Stimulated activated CD8-positive, alpha-beta memory T cell treated with anti-CD3 and anti-CD28 coated beads, Interleukin-4, amount 100 ng/mL, for 4 hours (primary cell): ENCODE measurements at places on chromosomes 1 and 21.

- no peak for DNase-seq
These were observed 4.1 kb upstream of the HPDL start for GRCh38 chr1:45322486-45323040.

DNA sequence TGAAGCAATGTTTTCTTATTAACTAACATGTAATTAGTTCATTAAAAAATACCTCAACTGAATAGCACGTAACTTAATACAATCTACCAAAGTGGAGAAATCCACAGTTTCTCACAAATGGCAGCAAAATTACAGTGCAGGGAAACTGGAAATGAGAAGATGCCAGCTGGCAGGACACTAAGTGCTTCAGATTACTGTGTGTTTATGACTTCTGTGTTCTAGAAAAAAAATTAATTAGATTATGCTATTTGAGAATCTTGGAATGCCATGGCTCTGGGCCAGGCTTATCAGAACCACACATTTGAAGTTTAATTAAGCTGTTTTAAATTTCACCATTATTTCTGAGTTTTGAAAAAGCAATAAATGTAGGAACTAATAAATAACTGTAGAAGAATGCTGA is 357.6 kb downstream of the TGFB2 start:
- no peak for DNase-seq

GRCh38 chr1:234208791-234209190 is 164.5 kb upstream of the COA6 start:
- DNase-seq, result no peak

- DNase-seq, result no peak
These were observed 884 bp downstream of the LHX4 start for GRCh38 chr1:180230791-180231505.
